Suppressor macrophage treated with lipopolysaccharide for 1 hour (primary cell): ENCODE measurements at places on chromosomes 5 and 9.

GRCh38 chr5:88883059-88883835, at the start of gene MEF2C:
Gene MEF2C, minus strand, starts transcription at chr5:88883184. Its CDS starts 59,396 bp downstream, at chr5:88823788.
- peak; percentile 91 for DNase-seq

DNA sequence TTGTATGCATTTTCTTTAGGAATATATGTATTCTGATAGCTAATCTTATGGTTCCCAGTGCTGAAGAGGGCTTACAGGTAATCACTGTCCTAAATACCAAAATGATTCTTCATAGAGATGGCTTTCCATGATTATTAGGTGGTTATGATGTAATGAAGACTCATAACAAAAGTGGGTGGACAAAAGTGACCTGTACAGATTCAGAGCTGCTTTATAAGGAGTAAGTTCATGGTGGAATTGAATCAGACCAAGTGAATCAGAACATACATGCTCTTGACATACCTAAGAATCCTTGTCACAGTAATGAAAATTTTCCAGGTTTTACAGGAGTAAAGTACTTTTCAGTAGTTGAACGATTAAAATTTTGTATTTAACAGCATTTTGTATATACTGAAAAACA, 105.6 kb downstream of the NIPBL start:
- no peak for DNase-seq

DNA sequence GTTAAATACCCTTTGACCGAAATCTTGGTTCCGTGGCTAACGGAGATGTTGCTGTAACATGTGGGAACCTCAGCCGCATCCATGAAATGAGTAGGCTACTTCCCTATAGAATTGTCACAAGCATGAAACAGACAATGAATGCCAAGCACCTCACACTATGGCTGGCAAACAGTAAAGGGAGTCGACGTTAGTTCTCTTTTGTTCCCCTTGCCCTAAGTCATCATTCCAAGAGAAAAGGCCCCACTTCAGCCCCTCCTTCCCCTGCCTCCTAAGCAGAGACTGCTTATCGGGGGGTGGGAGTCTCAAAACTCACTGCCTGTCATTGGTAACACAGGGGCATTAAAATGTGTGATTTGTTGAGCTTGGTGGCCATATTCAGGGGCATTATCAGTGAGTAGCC, 159.6 kb downstream of the MAPKAP1 start:
- DNase-seq = no peak

GRCh38 chr5:55534436-55535198, at the start of gene PLPP1:
Gene PLPP1, minus strand, starts transcription at chr5:55534964. Its CDS starts 335 bp downstream, at chr5:55534629.
- DNase-seq = peak; percentile 95

DNA sequence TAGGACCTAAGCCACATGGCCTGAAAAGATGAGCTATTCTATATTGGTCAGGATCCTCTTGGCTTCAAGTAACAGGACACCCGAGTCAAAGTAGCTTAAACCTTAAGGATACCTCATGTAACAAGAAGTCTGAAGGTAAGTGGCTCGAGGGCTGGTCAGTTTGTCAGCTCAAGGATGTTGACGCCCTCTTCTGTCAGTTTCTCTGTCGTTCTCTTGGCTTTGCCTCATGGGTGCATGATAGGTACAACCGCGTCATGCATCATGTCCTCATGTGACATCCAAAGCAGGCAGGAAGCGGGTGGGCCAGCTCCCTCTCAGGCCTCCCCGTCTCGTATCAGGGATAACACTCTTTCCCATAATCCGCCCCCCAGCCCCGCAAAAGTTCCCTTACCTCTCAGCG, 22.1 kb upstream of the TCERG1 start:
- no peak for DNase-seq

GRCh38 chr5:154714266-154714986, 40.8 kb upstream of the LARP1 start:
- peak; percentile 87 for DNase-seq

DNA sequence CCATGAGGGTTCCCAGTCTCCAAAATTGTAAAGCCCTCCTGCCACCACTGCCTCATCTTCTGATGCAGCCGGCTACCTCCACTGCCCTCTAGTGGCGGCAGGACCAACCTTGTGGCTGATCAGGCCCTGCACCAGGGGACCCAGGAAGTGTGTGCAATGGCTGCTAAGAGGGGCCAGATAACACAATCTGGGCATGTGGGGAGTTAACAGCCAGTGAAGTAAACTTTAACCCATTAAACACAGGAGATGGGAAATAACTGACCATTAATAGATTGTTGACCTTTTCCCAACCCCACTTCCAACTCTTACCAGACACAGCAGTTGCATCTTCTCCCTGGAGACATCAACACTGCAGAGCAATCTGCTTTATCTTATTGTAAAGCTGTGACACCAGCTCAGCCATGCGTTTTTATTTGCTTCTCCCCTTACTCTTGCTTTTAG, 63.3 kb downstream of the FREM1 start:
- peak; percentile 39 for DNase-seq

- no peak for DNase-seq
Observed at GRCh38 chr9:72618811-72619210, 97.4 kb downstream of the TMC1 start.

GRCh38 chr9:92506184-92506857, 24.0 kb upstream of the ASPN start:
- DNase-seq = peak; percentile 58

DNA sequence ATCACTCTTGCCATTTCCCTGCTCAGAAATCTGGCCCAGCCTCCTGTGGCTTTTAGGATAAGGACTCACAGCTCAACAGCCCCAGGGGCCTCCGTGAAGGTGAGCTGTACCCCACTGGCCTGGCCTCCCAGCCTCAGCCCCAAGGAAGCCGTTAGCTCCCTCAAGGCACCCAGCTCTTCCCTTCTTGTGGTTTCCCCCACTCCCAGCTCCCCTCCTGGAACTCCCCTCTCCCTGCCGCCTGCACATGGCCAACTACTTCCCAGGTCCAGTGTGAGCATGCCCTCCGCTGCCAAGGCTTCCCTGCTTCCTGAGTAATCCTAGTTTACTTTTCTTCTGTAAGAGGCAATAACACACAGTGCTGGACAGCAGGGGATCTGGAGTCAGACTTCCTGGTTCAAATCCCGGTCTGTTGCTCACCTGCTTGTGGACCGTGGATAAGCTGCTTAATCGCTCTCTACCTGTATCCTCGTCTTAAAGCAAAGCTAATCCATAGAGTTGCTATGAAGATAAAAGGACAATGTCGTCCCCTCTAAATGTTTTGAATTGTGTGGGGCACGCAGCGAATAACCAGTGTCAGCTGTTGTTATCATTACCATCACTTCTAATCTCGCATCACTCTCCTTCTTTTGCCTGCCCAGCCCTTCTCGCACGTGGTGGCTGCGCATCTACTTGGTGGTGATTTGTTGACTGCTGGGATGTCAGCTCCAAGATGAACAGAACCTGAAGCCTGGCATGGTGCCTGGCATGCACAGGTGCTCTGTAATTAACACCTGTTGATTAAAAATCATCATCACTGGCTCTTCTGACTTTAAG, 86.6 kb downstream of the C5orf15 start:
- DNase-seq = no peak

DNA sequence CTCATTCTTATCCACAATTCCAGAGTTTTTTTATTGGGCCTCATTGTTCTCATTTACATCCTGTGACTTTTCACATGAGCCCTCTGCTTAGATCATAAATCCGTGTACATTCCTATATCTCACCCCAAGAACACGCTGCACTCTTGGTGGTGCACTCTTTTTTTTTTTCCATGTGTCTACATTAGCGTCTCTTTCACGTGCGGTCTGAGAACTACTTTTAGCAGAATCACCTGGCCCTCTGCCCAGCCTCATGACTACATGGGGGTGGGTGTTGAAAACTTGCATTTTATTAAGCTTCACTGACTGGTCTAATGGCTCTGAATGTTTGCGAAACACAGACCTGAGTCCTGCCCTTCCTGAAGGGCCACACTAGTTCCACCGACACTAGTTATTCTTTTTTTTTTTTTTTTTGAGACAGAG, 18.6 kb downstream of the C9orf57 start:
- peak; percentile 13 for DNase-seq

DNA sequence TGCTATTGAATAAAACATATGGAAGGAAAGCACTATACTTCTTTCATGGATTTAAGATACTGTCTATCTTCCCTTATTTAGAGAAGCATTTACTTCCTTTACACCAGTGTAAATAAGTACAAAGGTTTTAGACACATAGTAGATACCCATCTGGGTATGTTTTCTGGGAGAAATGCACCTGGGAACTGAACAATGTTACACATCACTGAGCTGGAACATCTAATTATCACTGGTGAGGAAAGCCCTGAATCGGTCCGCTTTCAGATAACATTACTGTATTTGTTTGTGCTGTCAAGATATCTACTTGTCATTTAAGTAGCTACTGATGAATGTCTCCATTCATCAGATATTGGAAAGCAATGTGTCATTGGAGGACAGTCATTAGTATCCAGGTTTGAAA, 964.7 kb upstream of the PTPRD start:
- DNase-seq = no peak

DNA sequence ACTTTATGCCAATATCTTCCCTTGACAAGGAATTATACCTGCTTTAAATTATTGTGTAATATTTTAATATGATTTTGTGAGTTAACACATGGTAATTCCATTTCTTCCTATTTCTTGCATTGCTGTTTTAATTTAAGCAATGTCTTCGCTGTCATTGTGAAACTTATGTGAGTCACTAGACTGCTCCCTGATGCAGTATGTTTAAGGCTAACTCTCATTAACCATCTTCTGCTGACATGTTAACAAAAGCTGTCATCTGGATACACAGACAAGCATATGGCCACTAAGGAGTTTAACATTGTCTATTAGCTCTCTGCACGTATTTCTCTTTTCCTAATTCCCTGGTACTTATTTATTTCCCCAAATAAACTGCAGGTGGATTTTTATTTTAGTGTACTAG, 980.8 kb upstream of the CTNND2 start:
- no peak for DNase-seq

- DNase-seq = no peak
Observed at GRCh38 chr5:53243403-53243802, 133.8 kb upstream of the MOCS2 start.

DNA sequence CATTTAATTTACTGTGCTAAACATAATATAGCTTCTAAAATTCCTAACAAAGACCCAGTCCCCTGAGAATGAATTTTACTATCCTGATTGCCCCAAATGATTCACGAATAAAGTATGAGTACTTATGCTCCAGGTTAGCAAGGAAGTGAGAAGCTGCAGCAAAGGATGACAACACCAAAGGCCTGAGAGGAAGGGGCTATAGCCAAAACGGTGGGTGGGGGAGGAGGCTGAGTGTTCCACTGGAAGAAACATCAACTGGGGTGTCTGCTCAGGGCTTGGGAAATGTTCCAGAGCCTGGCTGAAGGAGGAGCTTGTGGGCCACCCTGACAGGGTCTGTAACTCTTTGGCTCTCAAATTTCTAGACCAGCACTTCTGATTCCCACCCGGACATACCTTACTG, 157.3 kb downstream of the ADAMTS12 start:
- DNase-seq = no peak

DNA sequence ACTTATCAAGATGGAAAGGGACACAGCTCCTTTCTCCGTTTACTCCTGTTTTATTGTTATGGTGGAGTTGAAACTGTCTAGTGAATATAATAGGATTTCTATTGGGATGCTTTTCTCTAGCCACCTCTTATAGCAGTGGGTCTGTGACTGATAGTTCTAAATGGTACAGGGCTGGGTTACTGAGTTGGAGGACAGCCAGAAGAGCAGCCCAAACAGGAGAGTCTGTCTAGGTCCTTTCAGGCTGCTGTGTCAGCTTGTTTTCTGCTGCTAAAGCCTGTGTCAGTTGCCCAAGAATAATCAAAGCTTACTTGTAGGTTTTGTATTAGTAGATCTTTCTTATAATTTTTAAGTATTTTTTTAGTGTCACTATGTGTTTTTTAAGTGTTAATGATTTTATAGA, 356.0 kb upstream of the SEMA6A start:
- no peak for DNase-seq

GRCh38 chr9:82930116-82930515, 132.8 kb downstream of the RASEF start:
- no peak for DNase-seq

DNA sequence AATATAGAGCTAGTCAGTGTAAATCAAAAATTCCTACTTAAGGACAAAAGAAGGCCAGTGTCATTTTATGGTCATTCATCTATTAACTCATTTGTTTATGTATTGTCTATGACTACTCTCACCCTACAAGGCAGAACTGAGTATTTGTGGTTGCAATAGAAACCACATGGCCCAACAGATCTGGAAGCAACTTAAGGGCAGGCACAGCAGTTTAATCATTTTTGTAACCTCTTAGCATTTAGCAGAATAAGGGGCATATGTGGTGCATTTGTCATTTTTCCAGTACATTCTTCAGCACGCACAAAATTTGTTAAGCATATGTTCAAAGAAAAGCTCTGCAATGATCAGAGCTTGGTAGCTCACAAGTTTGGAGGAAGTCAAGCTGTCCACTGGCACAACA, 1.1 kb downstream of the FKBP15 start:
- peak; percentile 66 for DNase-seq

DNA sequence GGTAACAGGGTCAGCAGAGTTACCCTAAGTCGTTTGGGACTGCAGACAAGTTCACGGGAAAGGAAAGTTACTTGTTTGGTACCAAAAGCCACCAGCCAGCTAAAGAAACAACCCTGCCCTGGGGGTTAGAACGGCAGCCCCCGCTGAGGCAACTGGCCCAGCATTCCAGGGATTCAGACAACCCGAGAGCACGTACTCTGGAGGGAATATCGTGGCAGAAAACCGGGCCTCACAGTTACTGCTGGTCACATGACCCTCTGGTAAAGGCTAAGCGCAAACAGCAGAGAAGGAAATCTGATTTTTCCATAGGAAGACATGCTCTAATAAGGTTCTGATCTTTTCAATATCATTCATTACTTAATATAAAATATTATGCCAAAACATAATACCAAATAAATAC, 22.5 kb upstream of the MLANA start:
- DNase-seq = no peak

DNA sequence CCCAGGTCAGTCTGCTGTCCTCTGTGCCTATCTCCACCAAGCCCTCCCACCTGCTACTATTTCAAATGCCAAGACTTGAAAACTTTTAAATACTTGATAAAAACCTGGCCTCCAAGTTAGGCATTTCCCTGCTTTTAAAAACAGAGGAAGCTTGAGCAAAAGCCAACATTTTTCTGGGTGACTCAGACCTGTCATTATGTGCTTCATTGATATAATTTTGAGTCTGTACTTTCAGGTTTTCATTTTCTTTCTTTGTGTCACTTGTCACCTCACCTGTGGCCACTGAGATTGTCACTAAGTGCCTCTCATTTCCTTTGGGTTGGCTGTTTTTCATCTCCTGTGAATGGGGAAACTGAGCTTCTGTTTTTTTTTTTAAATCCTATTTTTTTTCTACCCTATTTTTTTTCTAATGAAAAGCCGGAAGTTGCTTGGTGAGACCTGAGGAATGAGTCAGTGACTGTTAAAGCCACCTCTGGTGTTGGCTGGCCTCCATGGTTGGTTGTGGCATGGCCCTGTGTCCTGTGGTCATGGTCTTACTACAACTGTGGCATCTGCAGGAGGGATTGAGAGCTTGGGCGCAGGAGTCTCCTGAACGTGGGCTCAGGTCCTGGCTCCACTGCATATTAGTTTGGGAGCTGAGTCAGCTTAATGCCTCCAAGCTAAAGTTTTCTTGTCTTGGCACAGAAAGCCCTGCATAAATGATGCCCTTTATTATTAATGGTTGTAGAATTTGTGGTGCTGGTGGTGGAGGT, 56.7 kb downstream of the ARHGAP26 start:
- peak; percentile 74 for DNase-seq
